ENCODE measurements at places on chromosomes 5 and 9.

GRCh38 chr5:57825031-57825686 is 342.5 kb upstream of the ACTBL2 start:
- DNase-seq = no peak

DNA sequence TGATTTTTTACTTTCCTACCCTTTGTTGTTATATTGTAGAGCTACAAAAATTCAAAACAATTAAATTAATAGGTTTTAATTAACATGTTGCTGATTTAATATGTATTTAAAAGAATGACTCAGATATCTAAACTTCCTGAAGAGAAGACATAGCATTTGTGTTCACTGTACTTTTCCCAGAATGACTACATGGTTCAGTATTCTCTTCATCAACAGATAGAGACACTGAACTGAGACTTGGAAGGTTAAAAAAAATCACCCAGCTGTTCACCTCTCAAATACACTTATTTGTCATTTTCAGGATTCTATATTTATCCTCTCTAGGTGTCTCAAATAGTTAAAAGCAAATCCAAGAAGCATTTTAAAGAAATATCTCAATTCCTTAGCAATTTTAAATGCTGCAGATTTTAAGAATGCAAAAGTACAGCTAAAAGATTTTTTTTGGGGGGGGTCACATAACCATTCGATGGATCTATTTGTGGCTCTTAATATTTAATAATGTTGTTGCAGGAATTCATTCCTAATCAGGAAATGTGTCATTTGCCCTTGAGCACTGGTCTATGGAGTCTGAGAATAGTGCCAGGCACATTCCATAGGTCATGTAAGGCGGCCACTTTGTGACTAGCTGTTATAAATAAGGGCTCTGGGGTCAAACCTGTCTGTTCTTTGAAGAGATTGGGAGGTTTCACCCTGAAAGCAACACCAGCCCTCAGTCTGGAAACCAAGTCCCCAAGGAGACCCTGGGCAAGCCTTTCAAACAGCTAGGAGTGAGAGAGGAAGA is 463.1 kb downstream of the NR2F1-AS1 start:
- no peak for DNase-seq

- DNase-seq = no peak
Measured at GRCh38 chr9:18692962-18693361, 219.0 kb downstream of the ADAMTSL1 start.

GRCh38 chr5:61264273-61264661 is 67.8 kb upstream of the ZSWIM6 start:
- no peak for DNase-seq

GRCh38 chr9:114080773-114081440 is 2.8 kb upstream of the AMBP start:
- DNase-seq = no peak

DNA sequence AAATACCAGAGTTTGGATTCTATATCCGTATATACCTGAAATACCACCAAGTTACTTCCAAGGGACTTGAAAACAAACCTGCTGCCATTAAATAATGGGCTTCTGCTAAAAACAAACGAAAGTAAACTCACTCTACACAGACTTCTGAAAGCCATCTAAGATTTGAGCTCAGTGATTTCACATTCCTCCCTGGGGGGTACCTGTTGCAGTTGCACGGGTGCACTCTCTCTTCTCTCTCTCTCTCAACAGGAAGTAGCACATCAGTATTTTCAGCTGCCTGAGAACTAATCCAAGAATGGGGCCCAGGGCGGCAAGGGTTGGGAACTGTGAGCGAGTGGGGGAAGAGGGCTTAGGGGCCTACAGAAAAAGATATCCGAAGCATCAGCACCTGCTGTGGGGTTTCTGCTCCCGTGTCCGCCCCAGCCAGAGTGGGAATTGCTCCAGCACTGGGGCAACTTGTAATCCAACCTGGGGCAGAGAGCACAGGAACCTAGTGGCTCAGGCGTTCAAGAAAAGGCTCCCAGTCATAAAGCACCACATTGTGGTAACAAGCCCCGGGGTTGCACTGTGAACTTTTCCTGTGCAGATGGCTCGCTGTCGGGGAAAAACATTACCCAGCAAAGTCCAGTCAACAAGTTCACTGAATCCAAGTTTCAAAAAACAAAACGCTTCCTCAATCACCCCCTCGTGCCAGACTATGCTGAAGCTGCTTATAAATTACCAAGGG is 99.8 kb downstream of the EFNA5 start:
- no peak for DNase-seq

DNA sequence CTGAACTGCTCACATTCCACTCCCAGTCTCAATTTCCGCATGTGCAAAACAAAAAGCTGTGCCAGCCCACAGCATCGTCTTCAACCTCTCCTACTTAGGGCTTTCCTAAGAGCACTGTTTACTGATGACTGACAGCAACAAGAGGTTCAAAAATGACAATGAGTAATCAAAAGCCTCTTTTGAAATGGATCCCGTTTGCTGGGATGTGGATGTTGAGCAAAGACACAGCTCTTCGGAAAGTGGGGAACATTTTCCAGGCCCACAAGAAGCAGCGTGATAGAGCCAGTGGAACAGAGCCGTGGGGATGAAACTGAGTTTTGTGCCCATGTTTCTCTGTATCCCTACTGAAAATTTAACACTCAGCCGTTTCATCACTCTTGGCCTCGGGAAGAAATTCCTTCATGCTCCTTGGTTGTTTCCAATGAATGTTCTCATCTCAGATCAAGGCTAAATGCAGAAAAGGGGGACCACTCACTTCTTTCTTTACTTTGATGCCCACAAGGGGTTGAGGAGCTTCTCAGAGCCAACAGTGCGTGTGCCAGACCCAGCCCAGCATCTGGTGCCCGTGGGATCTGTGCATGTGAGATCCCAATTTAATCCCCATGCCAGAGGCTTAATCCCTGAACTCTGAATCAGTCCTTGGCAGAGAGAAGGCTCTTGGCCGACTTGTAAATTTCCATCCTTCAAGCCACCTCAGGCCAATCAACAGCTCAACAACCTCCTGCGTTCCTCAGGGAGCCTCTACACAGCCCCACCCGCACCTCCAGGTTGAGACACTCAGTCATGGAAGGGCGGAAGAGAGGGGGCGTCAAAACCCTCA is 230.2 kb upstream of the DAPK1 start:
- no peak for DNase-seq

- DNase-seq = no peak
Measured at GRCh38 chr5:103463261-103463660, 99.3 kb downstream of the NUDT12 start.

- DNase-seq = no peak
Measured at GRCh38 chr5:137252512-137252911, 246.6 kb downstream of the SPOCK1 start.

Data from NCI-H187 treated with DMSO at 0.1 percent for 48 hours (cell line).